KBM-7 (cell line): ENCODE measurements at places on chromosomes 13 and 19.

- DNase-seq = no peak
Observed at GRCh38 chr19:2271234-2272103, 10.5 kb downstream of the PEAK3 start.

- DNase-seq = no peak
Observed at GRCh38 chr13:113912596-113912995, 48.7 kb upstream of the GAS6 start.

GRCh38 chr19:1259206-1259875 is 9.8 kb upstream of the CIRBP start:
- peak; percentile 61 for DNase-seq

DNA sequence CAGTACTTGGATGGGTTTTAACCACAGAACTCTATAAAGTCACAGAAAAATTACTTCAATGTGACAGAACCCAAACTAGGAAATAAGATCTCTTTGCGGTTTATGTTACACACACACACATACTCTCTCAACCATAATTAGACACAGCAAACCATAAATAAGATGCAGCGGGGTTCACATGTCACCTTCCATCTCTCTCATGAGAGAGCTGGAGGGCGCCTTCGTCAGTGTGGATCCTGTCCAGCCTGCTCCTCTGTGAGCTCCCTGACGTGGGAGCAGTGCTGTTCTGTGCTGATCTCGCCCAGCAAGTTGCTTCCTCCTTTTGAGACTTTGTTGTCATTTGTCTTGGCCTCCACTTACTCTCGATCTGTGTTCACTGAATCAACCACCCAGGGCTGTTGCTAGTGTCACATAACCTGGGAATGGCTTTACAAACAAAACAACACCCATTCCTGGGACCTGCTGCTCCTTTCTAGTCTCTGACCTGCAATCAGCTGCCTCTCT is 204.9 kb upstream of the KL start:
- DNase-seq = peak; percentile 81

DNA sequence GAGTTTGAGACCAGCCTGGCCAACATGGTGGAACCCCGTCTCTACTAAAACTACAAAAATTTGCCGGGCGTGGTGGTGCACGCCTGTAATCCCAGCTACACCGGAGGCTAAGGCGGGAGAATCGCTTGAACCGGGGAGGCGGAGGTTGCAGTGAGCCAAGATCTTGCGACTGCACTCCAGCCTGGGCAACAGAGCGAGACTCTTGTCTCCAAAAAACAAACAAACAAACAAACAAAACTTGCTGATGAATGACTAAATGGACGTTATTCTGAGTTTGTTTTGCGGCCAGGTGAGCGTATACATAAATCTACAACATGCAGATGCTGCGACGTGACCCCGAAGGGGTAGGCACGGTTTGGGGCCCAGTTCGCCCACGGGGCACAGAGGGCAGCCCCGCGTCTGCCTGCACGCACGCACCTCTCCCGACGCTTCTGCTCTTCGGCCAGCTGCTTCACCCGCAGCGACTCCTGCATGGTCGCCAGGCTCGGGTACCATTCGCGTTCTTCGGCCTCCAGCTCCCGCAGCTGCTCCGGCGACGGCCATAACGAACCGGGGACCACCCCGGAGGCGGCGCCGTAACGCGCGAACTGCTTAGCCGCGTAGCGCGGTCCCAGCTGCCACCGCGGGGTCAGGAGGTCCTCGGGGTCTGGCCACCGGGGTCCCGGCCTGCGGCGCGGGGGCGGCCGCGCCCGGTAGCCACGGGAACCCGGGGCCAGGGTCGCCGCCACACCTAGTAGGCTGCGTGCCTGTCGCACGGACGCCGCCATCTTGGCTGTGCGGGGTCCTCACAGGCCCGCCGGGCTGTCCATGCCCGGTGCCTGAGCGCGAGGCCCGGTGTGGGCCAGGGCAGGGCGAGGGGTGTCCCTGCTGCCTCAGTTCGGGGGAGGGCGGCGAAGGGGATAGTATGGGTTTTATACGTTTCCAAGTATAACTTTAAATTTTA is at the start of gene GADD45GIP1:
TSS of gene GADD45GIP1 (minus strand) at position 778 of the 943 bp plus-strand sequence. CDS start at position 767, 11 bp downstream.
- DNase-seq = peak; percentile 88

DNA sequence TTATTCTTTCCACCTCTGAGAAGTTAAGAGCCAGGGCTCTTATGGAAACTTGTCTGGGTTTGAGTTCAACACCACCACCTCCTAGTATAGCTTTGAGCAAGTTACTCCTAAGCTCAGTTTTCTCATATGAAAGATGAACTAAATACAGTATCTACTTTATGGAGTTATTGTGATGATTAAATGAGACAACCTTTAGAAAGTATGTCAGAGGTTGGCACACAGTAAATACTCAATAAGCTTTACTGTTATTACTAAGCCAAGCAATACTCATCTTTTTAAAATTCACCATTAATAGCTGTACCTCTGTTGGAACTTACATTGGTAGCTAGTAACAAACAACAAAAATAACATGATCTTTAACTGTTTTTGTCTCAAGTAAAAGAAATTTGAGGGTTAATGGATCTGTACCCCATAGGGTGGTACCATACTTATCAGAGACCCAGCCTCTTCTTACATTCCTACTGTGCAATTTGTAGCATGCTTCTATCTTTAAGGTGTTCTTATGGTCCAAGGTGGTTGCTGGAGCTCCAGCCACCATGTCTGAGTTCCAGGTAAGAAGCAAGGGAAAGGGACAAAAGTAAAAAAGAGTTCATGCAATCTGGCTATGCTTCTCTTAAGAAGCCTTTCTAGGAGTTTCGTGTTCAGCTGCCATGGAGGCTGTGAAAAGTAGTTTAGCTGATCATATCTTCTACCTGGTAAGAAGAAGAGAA is 24.1 kb upstream of the NDFIP2 start:
- DNase-seq = no peak

DNA sequence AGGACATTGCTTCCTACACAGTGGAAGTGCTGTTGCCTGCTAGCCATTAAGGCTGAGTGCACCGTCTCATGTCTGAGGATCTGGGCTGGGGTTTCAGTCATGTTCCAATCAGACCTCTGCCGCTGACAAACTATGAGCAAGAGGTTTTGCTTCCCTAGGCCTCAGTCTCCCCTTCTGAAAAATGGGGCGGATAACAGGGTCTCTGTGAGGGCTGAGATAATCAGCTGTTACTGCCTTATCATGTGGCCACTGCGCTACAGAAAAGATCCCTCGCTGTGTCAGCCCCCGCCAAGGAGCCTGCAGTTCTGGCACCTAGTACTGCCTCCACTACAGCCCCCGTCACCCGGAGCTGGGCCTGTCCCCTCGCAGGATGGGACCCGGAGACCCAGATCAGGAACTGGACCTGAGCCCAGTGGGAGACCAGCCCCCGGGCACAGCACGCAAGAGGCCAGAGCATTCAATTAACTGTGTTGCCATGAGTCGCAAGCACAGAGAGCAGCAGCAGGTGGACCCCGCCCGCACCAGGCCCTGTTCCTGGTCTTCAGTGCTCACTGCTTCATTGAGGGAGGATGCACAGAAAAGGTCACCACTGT is 3.0 kb upstream of the PNKP start:
- DNase-seq = no peak
